NCI-H1417 treated with DMSO at 0.1 percent for 48 hours (cell line): ENCODE measurements at places on chromosomes 16 and 17.

DNA sequence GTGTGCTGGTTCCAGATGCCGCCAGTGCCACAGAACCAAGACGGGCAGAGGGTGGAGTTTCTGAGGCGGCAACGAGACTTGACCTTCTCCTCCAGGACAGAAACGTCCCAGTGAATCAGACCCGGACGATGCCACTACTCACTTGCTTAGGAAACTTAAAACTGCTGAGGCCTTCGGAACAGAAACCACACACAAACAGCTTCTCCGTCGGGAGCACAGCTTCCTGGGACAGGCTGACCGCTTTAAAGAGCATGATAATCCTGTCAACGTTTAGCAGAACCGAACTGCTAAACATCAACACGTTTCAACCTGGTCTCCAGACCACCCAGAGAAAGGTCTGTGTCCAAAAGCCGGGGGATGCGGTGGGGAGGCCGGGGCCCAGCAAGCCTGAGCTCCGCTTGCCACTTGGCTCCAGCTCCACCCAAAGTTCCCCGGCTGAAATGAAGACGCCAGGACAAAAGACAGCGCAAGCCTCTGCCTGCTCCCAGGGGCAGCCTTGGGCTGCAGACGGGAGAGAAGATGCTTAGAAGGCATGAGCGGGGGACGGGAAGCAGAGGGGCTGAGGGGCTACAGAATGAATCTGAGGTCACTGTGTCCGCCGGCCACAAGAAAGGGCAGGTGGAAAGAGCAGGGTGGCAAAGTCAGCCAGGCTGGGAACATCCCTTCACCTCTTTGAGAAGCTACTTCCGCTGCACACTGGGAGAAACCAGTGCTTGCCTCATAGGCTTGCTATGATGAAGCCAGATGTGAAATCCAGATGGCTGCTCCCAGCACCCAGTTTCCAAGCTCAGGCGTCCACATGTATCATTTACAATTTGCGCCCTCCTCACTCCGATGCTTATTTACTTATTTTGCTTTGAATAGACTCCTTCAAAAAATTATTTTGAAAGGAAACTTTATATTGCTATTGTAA is 69.0 kb downstream of the MRM3 start:
- no peak for DNase-seq

- no peak for DNase-seq
Observed at GRCh38 chr16:28093385-28093725, 29.8 kb upstream of the GSG1L start.

GRCh38 chr16:764848-765487 is 4.4 kb downstream of the MSLN start:
- no peak for DNase-seq

DNA sequence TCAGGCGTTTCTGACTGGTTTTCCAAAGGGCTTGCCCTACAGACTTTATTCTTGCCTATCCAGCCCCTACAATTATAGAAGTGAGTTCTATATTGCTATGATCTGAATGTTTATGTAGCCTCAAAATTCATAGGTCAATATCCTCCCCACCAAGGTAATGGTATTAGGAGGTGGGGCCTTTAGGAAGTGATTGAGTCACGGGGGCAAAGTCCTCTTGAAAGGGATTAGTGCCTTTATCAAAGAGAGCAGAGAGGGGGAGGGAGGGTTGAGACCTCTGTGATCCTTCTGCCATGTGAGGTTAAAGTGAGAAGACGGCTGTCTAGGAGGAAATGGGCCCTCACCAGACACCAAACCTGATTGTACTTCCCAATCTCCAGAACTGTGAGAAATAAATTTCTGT is 931 bp upstream of the CPHXL start:
- DNase-seq, result no peak

DNA sequence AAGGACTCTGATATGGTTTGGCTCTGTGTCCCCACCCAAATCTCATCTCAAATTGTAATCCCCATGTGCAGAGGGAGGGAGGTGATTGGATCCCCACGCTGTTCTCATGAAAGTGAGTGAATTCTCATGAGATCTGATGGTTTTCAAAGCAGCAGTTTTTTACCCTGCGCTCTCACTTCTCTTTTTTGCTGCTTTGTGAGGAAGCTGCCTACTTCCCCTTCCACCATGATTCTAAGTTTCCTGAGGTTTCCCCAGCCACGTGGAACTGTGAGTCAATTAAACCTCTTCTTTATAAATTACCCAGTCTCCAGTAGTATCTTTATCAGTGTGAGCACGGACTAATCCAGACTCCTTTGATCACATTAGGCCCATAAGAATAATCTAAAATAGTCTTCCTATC is 719.7 kb upstream of the CDH8 start:
- DNase-seq, result no peak

DNA sequence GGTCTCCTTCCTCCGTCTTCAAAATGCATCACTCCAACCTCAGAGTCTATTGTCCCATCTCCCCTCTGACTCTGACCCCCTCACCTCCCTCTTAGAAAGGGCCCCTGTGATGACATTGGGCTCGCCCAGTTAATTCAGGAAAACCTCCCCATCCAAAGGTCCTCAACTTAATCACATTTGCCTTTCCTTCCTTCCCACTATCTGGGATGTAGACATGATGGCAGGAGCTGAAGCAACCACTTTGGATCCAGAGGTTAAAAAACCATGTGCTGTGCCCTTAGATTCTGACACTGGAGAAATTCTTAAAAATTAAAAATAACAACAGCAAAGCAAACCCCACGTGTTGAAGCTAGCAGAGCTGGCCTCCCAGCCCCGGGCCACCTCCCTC is 80.2 kb downstream of the ZDHHC7 start:
- no peak for DNase-seq
